ENCODE measurements at places on chromosomes 1 and 21.

DNA sequence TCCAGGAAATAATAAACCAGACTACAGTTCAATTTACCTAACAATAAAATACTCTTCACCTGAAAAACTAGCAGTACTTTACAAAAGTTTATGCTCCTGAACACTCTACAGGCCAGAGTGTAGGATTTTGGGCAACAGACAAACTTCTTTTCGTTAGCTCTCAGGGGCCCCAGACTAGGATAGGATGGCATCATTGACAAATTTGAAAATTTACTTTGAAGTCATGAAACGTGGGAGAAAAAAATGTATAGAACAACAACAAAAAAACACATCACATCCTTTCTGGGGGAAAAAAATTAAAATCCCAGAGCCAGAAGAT lies 1.2 kb downstream of the PTP4A2 start:
- no peak for DNase-seq

DNA sequence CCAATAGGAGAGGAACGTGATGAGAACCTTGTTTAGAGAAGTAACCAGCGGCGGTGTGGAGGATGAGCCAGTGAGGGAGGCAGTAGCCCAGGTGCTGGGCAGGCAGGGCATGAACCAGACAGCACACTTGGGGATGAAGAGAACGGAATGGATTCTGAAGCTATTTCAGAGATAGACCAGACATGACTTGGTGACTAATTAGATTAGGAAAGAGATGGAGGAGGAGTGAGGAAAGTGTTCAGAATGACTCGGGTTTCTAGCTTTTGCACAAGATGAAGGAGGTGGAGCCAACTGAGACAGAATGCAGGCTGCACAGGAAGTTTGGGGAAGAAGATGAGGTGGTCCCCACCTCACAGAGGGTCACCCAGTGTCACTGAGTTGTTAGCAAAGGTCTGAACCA lies 5.1 kb downstream of the PEF1 start:
- no peak for DNase-seq

DNA sequence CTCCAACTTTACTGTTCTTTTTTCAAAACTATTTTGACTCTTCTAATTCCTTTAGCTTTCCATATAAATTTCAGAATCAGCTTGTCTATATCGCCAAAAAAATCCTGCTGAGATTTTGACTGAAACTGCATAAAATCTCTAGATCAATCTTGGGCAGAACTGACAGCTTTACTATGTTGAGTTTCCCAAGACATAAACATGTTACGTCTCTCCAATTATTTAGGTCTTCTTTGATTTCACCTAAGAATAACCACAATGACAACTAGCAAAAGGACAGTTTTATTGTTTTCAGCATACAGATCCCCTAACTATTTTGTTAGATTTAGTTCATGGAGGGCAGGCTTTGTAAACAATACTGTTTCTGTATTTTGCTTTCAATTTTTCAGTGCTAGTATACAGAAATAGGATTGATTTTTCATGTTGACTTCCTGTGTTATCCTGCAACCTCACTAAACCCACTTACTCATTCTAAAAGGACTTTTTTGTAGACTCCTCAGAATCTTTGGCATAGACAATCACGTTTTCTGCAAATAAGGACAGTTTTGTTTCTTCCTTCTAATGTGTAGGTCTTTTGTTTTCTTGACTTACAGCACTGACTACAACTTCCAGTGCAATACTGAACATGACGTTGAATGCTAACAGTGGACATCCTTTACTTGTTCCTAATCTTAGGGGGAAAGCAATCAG lies 63.4 kb downstream of the NPHP4 start:
- no peak for DNase-seq

DNA sequence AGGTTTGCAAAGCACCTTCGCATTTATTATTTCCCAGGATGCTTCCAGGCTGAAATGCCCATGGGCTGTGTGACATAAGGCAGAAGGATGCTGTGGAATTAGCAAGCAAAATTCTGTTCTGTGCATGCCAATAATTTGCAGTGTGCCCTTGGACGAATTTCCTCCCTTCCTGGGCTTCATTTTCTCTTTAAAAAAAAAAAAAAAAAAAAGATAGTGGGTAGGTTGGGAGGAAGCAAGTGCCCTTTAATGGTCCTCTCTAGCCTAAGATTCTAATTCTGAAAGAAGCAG lies 2.5 kb upstream of the ID3 start:
- DNase-seq, result no peak

DNA sequence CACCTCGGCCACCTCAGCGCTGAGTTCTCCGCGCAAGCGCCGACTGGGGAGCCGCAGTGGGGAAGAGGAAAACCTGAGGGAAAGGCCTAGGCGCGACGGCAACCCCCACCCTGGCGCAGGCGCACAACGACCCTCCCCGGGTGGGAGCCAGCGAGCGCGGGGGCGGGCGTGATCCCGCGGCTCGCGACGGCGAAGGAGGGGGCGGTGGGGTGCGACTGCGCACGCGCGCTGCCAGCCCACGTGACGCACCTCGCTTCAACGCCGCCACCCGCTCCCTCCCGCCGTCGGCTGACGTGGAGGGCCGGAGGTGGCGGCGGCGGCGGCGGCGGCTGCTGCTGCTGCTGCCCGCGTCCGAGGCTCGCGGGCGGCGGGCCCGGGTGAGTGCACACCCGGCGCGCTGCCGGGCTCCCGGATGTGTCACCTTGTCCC lies at the start of the genes PIGP and TTC3:
PIGP (minus strand) TSS at position 84 of the 429 bp plus-strand sequence. CDS start 556 bp downstream, outside the sequence.
TTC3 (plus strand) TSS at position 267 of the 429 bp plus-strand sequence. CDS start 14,004 bp downstream, outside the sequence.
- peak; percentile 90 for DNase-seq

GRCh38 chr21:40512590-40512989 lies 334.4 kb downstream of the DSCAM start:
- no peak for DNase-seq

- no peak for DNase-seq
Measured at GRCh38 chr1:44497422-44498170, 92.5 kb downstream of the RNF220 start.

DNA sequence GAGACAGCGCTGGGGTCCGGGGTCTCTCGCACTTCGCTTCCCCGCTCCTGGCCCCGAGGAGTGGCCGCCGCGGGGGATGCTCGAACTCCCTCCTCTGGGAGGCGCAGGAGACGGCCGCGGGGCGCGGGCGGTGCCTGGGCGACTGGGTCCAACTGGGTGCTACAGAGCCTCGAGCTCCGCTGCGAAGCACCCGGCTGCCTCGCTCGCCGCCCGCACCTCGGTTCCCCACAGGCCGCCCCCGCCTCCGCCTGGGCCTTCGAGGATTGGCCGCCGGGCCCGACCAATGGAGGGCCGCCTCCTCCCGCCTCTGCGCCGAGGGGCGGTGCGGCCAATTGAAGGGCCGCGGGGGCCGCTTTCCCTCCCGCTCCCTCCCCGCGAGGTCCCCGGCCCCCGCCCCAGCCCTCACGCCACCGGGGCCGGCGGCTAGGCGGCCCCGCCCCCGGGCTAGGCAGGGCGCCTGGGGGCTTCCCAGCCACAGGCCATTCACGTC lies at the start of gene CNN3:
CNN3 (minus strand) TSS at position 196 of the 490 bp plus-strand sequence. CDS start 216 bp downstream, outside the sequence.
- DNase-seq, result peak; percentile 91

GRCh38 chr21:30447056-30447455 lies 7.0 kb downstream of the KRTAP15-1 start:
- DNase-seq, result no peak

- DNase-seq, result no peak
Measured at GRCh38 chr21:31267644-31268043, 76.4 kb downstream of the TIAM1 start.
